Stimulated activated CD4-positive, alpha-beta T cell treated with anti-CD3 and anti-CD28 coated beads, Interleukin-2, amount 100 ng/mL, for 24 hours (primary cell): ENCODE measurements at places on chromosomes 6 and 20.

DNA sequence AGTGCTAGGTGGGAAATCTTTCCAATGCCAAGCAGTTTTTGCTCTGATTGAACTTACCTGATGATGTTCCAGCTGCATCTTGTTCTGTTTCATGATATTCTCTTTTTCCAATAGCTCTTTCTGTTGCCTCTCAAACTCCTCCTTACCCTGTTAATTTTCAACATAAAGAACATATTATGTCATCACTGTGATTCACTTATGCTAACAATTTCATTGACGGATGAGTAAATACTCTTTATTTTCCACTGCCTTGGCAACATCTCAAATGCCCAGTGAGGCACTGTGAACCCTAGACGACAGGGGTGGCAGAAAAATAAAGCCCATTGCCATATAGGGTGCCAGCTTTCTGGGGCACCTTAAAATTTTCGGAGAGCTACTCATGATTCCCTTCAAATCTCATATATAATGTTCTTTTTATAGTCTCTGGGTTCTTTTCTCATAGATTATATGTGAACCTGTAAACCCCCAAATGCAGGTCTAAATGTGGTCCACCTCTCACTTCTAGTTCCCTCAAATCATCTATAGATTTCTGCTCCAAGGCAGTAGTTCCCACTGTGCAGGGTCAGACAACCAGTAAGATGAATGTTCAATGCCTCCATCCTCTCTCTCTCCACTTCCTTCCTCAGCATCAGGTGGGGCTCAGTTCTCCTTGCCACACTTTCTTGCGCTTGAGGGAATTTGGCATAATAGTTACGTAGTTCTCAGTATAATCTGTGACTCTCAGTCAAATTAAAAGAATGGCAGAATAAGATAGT is 44.1 kb downstream of the NEDD9 start:
- no peak for DNase-seq

DNA sequence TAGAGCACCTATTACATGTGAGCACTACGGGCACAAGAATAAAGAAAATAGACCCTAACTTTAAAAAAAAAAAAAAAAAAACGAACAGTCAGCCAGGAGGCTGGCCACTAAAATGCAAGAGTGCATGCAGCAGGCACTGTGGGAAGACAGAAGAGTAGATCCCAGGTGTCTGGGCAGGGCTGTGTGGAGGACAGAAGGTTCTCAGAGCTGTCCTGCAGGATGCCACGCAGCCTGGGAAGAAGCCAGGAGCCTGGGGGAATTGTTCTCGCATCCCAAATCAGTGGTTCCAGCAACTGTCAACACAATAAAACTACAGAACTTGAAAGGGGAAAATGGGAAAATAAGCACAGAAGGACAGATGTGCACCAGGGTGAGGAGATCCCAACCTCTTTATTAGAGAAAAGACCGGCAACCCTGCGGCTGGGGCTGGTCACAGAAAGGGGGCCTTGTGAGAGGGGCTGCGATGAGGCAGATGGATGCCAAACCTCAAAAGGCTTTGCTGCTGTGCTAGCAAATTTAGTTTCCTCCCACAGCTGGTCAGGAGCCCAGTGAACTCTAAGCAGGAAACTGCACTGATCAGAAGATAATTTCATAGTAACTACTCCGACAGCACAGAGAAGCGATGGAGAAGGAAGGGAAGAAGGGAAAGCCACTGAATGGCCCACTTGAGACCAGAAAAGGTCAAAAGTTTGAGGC is 30.9 kb downstream of the MAP3K5 start:
- DNase-seq = no peak

DNA sequence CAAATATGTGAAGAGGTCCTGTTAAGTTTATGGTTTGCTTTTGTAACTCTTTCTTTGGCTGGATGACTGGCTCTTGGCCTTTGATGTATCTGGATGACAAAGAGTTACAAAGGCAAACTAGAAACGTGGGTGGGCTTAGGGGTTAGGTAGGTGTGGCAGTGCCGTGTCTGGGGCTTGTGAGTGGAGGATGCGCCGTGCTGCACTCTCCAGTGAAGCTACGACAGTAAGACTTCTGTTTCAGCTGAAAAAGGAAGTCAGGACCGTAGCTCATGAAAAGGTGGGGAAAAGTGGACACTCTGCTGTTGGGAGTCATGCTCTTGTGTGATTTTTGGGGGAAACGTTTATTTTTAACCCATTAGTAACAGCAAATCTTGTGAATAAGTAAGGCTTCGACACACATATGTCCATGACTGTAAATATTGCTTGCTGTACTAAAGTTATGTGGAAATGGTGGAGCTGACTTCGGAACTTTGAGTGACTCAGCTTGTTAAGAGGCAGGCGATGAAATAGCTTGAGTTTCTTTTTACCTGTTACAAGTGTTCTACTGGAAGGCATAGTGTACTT is 45.6 kb downstream of the DUSP22 start:
- DNase-seq = no peak

GRCh38 chr6:46749731-46750130 is 3.0 kb downstream of the ANKRD66 start:
- DNase-seq = no peak

- DNase-seq = peak; percentile 86
Observed at GRCh38 chr6:26021350-26022131, 58.9 kb downstream of the TRIM38 start.

GRCh38 chr6:25202504-25202903 is 76.7 kb upstream of the CARMIL1 start:
- DNase-seq = no peak

- DNase-seq = no peak
Observed at GRCh38 chr6:8492536-8493133, 57.3 kb upstream of the SLC35B3 start.

DNA sequence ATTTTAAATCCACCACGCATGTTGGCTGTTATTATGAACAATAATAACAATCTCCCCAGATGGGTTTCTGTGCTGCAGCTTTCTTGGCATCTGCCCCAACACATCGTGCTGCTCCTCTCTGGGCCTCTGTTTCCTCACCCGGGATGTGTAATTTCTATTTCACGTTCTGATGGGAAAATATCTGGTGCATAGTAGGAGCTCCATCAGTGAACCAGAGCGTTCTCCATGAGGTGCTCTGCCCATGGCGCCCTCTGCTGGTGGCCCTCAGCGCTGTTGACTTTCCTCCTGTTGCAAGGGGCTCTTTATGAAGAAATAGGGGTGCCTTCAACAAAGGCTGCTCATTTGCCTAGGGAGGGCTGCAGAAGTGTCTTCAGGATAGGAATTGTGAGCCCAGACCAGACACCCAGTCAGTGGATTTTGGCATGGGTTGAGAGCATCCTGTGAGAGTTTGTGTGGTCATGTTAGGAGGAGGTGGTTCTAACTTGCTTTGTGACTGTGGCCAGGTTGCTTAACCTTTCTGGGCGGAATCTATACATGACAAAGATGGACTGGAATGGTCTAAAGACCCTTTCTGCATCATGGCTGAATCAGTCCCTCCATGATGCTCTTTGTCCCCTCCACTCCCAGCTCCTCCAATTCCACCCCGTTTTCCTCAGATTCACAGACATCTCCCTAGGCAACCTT is 8.1 kb downstream of the SCRT2 start:
- DNase-seq = peak; percentile 74

DNA sequence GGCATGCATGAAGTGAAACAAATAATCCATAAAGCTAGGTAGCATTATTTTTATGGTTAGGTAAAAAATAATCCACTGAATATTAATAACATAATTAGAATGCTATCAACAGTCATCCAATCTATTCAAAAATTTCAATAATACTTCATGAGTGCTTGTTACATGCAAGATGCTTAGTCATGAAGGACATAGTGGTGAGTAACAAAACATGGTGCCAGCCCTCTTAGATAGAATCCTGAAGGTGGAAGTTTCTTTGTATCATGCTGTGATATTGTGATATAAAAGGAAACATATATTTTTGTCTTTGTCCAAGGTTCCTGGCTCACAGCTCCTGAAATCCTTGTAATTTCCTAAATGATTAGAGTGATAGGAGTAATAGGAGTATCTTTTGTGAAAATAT is 14.9 kb downstream of the RCAN2 start:
- DNase-seq = no peak

DNA sequence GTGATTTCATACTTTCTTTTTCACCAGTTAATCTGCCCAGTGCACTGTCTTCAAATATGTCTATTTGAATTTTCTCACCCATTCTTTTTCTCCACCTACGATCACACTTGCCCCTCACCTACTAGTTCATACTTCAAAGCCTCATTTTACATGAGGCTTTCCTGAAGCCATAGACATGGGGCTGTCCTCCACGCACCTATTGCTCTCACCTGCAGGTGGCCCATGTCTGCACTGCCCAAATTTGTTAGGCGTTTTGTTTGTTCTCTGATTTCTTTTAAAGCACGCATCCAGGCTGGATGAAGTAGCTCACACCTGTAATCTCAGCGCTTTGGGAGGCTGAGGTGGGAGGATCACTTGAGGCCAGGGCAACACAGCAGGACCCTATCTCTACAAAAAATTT is 106.8 kb upstream of the RIPOR2 start:
- DNase-seq = no peak

DNA sequence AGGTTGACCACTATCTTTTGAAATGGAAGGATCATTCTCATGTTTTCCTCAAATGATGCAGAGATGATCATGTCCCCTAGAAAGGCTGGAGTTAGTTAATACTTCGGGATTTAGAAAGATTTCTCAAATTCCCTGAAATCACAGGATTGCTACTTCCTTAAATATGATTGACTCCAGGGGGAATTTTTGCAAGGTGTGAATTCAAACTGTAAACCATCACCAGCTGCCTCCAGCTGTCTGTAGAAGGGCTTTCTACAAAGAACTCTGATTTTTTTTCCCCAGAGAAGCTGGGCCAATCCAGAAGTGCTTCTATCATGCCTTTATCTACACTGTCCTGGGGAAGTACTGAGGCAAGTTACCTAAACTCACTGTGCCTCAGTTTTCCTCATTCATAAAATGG is 114.5 kb downstream of the EDN1 start:
- DNase-seq = no peak

DNA sequence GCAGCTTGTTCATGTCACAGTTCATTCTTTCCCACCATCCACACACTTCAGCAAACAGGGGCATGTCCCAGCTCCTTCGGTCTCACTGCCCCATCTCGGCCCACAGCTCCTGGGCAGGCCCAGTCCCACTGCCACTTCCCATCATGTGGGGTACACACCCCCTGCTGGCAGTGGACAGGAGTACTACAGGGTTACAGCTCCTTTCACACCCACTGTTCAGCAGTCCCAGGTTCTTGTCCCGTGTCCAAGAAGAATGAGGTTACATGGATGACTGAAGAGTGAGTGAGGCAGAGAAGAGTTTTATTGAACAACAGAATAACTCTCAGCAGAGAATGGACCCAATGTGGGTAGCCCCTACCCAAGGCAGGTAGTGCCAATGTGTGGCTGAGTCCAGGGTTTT is 77.8 kb upstream of the SMLR1 start:
- DNase-seq = peak; percentile 0

DNA sequence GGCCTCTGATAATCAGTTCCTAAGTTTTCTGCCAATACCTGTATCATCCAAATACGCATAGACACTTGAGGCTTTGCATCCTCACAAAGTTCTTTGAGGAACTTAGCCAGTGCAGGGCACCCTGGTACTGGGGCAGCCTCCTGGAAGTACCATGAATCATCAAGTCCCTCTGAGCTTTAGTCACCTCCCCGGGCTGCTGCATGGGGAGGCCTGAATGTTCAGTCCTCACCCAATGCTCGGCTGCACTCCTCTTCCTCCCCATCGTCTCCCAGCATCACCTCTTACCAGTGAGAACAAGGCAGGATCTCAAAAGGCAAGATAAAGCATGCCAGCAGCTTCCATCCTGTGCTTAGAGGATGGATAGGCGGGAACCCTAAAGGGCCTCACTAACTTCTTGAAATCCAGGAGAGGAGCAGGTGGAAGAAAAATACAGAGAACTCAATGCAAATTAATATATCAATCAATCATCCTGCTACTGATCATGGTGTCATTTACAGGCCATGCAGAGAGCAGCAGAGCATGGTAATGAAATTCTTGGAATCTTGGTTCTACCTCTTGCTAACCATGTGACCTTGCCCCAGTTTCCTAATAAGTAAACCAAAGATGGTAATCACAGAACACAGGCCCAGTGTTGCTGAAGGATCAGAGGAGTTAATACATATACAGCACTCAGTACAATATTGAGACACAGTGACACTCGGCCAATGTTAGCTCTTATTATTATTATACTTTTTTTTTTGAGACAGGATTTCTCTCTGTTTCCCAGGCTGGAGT is 4.7 kb upstream of the CCN6 start:
- no peak for DNase-seq

DNA sequence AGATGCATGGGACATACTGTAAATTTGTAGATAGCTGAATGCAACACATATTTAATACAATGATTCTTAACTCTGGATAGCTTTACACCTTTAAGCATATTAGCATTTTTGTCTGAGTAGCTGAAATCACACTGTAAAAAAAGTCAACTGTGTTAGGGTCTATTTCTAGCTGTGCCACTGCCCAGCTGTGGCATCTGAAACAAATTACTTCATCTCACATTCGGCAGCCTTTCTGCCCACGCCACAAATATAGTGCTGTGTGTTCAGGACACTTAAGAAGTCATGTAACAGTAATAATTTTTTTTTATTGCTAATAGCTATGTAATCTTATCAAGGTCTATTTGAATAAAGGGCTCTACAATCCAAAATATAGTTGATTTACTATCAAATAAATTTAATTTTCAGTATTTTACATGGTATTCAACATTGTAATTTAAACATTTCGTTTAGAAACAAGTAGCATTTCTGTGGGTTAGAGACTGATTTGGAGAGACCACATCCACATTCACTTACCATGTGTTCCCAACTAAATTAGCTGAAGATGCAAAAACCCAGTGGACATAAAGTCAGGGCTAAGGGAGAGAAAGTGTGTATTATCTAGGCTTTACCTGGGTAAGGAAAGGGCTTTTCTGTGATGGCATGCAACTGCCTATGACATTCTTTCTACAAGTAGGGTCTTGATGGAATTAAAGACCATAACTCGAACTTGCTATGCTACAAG is 276.7 kb downstream of the PLCB1 start:
- DNase-seq = no peak

GRCh38 chr6:117168296-117169063 is 96.9 kb upstream of the VGLL2 start:
- DNase-seq = no peak

- no peak for DNase-seq
Observed at GRCh38 chr6:148223424-148223842, 119.2 kb upstream of the SASH1 start.

GRCh38 chr6:166556863-166557322 is 29.6 kb downstream of the RAMACL start:
- no peak for DNase-seq

DNA sequence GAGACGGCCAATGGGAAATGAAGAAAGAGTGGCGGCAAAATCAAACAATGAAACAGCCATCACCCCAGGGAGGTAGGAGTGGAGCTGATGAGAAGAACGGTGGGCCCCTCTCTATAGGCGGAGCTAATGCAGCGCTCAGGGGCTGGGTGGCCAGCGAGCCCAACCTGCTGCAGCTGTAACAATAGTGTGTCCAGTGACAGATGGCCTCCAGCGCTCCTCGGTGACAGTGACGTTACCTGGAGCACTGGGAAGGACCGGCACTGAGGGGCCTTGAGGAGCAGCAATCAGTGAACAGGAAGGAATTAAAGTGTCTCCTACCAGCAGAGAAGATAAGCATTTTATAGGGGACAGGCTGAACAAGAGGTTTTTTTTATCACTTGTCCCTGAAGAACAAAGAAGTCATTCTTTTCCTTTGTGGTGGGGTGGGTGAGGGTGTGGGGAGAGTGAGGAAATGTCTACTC is 81.6 kb downstream of the FOXA2 start:
- no peak for DNase-seq

- DNase-seq = peak; percentile 11
Observed at GRCh38 chr6:157427969-157428368, 47.0 kb downstream of the ZDHHC14 start.

GRCh38 chr6:130761286-130761685 is 65.9 kb upstream of the SMLR1 start:
- no peak for DNase-seq

- no peak for DNase-seq
Observed at GRCh38 chr6:43246301-43247113, 3.2 kb downstream of the TTBK1 start.
